Panc1 (cell line): ENCODE measurements at places on chromosomes 4 and X.

DNA sequence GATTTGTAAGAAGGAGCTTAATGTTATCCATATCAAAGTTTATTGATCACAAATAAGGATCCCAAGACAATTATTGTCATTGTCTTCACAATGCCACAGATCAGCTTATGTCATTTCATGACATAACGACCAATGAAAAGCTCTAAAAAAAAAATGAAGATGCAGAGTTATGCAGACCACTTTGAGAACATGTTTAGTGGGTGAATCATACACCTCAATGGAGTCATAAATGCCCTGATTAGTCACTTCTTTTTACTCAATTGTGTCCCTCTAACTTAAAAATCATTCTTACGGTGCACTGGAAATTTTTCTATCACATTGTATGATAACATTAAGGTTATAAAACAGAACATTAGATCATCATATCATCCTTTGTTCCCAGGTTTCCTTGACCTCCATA, 87.6 kb upstream of the GABRG1 start:
- no peak for DNase-seq

GRCh38 chr4:75633846-75634245, 3.5 kb upstream of the CDKL2 start:
- DNase-seq, result no peak

GRCh38 chr4:127149086-127149485, 483.7 kb upstream of the INTU start:
- no peak for DNase-seq

DNA sequence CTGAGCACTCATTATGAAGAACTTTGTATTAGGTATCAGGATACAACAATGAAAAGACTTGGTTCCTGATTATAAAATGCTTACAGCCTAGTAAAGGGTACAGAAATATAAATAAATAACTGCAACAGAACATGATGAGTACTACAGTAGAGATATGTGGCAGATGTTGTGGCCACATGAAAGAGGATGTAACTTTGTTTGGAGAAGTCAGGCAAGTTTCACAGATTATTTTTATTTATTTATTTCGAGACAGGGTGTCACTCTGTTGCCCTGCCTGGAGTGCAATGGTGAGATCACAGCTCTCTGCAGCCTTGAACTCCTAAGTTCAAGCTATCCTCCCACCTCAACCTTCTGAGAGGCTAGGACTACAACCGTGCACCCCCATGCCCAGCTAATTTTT, 15.8 kb upstream of the UBE2K start:
- DNase-seq, result no peak

DNA sequence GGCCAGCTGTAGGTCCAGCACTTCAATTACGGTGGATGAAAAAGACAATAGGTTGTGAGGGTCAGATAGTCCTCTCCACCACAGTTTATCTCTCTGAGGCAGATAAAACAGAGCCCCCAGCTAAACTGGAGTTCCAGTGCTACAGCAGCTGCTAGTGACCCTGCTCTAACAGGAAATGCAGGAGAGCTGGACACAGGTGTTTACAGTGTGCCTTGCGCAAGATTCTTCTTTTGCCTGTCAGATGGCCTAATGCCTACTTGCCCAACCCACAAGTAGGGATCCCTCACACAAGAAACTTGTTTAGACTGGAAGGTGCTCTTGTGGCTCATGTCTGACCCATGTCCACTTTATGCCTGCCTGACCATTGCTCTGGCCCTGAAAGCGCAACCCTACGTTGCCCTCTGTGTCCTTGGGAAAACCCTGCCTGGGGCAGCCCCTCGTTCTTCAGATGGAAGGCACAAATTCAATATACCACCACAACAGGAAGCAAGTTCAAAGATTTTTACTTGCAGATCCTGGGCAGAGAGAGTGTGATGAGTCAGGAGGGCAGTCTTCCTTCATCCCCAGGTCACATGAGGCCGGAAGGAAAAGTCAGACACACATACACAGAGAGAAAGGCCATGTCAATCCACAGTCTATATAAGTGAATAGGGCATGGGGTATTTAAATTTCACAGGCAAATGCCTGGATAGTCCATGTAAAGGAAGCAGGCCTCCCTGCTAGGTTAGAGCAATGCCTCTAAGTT, 105.1 kb upstream of the ADGRL3 start:
- no peak for DNase-seq

DNA sequence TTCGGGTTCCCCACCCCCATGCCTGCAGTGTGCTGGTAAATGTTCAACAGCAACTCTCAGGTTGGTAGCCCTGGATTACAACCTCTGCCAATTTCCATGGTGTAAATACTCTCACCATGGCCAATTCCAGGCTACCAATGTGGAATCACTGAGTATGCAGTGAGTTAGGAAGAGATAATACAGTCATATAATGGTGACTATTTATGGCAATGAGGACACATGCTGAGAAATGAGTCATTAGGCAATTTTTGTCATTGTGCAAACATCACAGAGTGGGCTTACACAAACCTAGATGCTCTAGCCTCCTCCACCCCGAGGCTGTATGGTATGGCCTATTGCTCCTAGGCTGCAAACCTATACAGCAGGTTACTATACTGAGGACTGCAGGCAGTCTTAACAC, 4.6 kb upstream of the CLDN24 start:
- no peak for DNase-seq

DNA sequence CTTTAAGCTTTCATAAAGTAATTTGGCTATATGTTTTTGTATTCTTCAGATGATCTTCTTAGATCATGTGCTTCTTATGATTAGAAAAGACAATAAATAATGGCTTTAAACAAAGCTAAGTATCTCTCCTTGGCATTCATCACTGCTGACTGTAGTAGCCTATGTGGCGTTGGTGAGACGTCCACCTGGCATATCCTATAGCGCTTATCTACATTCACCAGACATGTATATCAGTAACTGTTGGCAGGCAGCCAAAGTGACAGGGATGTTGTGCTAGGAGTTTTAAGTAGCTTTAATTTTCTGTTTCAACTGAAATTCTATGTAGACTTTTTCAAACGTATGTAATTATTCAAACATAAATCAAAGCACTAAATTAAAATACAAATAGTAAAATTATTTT, 276.4 kb downstream of the IL15 start:
- DNase-seq, result no peak

DNA sequence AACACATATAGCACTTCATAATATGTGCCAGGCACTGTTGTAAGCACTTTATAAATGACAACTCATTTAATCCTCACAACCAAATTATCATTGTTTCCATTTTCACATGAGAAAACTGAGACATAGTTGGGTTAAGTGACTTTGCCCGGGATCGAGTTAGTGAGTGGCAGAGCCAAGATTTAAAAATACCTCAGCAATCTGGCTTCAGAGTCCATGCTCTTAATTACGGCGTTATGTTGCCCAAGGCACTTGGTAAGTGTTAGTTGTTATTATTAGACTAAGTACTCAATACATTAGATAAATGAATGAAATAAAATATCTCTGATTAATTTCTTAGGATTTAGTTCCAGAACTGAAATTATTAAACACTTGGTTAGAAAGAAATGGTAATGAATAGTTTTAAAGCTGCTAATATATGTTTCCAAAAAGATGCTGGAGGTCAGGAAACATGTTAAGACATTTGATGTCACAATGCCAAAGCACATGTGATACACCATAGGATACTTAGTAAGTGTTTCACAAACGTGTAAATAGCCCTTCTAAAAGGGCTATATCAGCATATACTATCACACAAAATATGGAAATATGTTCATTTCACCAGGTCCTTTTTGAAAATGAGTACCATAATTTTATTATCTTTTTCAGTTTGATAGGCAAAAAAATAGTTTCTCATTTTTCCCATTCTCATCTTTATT, 301.9 kb downstream of the GPAT3 start:
- no peak for DNase-seq

DNA sequence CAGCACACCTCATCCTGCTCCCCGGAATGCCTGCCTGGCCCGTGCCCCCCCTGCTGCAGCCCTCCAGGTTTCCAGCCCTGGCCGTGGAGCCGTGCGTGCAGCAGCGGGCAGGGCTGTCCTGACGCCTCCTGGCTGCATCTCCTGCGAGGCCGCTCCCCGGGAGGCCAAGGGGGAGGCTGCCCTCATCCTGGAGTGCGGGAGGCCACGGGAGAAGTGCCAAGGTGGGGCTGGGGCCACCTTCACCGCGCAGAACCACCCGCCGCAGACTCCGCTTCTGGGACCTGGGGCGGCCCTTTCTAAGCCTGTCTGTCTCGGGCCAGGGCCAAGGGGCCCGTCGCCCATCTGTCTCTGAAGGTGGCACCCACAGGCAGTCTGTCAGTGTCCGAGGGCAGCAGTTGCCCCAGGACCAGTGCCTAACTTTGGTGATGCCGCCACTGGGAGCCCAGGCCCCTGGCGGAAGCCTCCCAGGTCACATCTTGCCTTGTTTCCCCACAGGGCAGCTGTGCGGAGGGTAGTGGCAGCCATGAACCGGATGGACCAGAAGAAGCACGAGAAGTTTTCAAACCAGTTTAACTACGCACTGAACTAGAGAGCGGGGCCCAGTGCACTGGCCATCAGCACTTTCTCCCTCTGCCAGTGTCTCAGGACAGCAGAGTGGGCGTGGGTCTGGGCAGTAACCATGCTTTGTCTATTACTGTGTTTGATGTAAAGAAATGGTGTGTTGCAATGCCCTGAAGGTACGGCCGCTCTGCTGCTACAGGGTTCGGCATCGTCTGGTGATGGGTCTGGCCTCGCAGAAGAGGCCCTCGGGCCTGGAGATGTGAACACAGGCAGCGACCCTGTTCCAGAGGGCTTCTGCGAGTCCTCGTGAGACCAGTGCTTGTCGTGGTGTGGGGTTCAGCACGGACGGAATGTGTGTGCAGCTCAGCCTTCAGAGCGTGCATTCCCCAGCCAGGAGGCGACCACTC, 20.6 kb downstream of the NKX1-1 start:
- DNase-seq, result no peak

- peak; percentile 5 for DNase-seq
Observed at GRCh38 chrX:46444011-46444410, 101.2 kb downstream of the ZNF674 start.

- DNase-seq, result no peak
Observed at GRCh38 chr4:121227341-121227792, 63.2 kb upstream of the TNIP3 start.

DNA sequence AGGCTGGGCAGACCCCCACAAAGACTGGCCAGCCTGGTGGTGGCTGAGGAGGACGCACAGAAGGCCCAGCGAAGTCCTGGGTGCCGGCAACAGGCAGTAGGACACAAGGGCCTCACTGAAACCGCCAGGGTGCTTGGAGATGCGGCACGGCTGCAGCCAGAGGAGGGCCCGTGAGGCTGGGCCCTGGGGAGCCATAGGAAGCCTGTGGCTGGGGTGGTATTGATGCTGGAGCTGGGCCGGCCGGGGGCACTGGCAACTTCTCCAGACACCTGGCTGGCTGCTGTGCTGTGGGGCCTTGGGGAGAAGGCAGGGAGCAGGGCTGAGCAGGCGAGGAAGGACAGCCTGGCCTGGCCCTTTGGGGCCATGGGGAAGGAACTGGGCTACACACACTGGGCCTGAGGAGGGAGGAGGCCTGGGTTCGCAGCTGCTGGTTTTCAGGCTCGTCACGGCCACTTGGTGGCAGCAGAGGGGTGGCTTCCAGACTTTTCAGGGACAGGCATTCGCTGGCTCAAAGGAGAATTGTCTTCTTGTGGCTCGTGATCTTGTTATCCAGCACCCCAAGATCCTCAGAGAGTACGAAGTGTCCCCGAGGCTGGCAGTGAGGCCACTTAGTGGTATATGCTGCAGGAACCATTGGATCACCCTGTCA, 37.2 kb downstream of the ATP2B3 start:
- DNase-seq, result peak; percentile 24

GRCh38 chr4:20391198-20391597, 139.5 kb downstream of the SLIT2 start:
- no peak for DNase-seq

DNA sequence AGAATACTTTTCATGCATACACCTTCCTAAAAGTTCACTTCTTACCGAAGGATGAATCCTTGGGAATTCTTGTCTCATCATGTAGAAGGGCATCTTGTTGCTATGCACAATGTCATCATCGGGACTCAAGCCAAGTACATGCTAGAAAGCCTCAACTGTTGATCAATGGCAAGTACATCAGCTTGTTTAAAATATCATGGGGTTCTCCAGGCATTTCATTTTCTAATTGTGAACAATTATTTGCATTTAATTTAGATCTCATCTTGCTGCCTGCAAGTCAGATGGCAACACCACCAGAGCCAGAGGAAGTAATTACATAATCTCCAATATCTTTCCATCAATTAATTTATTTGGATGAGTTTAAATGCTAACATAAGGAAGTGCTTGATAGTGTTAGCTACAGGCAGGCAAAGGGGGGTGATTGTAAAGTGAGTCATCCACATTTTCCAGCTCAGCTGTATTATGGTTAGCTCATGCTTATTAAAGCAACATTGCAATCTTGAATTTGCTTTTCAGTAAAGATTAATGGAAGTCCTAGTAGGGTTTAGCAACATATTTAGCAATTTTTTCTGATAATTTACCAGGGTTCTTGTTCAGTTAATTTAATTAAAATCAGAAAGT, 356.5 kb downstream of the CBLL2 start:
- no peak for DNase-seq

- DNase-seq, result no peak
Observed at GRCh38 chrX:41377624-41378023, 43.7 kb downstream of the DDX3X start.

GRCh38 chrX:30615229-30615628, 37.7 kb upstream of the TASL start:
- DNase-seq, result no peak

- DNase-seq, result no peak
Observed at GRCh38 chr4:148101235-148101634, 341.0 kb downstream of the NR3C2 start.

DNA sequence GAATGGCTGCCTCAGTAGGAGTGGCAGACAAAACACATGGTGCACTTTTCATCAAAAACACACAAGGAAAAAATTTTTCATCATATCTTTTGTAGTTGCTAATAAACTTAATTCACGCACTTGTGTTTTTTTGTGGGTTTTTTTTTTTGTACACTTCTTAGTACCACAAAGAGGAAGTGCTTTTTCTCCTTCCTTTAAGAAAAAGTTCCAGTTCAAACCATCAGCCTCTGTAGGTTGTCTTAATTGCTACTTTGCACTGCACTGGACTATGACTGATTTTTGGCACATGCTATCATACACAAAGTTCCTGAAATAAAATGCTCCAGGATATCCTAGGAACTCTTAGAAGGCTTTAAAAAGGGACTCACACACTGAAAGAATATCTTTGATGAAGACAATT, at the start of gene PHEX:
Gene PHEX, plus strand, starts transcription at position 242 of the 400 bp plus-strand sequence. CDS start 681 bp downstream, outside the sequence.
- DNase-seq, result no peak

DNA sequence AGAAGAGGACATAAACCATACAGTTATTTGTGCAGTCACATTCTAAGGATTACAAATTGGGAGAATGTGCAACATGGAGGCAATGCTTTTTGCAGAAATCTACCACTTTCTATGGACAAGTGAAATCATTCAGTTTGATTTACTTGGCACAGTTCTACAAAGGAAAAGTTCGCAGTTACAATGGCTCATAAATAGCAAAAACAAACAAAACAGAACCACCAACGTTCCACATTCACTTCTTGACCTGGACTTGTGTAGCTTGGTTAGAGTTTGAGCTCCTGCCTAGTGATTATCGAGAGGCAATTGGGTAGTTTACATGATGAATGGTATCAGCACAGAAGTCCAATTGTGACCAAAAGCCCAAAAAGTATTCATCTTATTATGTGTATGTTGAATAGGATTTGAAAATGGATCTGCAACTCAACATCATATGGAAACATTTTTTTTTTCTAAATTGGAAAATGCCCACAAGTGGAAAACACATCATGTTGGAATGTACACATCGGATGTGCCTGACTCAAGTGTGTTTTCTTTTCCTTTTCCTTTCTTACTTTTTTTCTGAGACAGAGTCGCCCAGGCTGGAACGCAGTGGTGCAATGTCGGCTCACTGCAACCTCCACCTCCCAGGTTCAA, 123.8 kb downstream of the LUZP4 start:
- no peak for DNase-seq
